ENCODE measurements at places on chromosomes 12 and 14.

- DNase-seq, result no peak
These were observed 3.1 kb downstream of the MAP3K12 start for GRCh38 chr12:53495903-53496751.

DNA sequence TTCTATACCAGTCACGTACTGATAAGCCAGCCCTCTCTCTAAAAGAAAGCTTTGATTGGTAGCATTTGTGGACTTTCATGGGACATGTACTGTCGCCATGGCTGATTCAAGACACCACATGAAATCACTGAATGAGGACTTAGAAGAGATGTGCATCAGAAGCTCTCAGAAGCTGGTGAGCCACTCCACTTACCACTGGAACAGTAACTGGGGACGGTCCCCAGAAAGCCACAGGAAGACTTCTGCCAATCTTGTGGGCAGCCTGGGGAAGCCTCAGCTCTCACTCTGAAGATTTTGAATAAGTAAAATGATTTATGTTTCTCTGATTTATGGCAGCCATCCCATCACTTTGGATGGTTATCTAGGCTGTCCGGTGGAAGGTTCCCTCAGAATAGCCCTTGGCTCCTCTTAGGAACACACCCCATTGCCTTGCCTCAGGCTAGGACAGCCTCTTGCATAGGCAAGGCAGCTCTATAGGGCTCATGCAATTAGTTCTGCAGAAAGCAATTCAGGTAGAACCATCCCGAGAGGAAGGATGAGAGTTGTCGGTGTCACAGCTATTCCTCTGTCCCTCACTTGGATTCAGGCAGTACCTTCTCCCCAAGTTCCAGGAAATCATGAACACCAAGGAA, 9.8 kb downstream of the DHRS1 start:
- DNase-seq, result no peak

DNA sequence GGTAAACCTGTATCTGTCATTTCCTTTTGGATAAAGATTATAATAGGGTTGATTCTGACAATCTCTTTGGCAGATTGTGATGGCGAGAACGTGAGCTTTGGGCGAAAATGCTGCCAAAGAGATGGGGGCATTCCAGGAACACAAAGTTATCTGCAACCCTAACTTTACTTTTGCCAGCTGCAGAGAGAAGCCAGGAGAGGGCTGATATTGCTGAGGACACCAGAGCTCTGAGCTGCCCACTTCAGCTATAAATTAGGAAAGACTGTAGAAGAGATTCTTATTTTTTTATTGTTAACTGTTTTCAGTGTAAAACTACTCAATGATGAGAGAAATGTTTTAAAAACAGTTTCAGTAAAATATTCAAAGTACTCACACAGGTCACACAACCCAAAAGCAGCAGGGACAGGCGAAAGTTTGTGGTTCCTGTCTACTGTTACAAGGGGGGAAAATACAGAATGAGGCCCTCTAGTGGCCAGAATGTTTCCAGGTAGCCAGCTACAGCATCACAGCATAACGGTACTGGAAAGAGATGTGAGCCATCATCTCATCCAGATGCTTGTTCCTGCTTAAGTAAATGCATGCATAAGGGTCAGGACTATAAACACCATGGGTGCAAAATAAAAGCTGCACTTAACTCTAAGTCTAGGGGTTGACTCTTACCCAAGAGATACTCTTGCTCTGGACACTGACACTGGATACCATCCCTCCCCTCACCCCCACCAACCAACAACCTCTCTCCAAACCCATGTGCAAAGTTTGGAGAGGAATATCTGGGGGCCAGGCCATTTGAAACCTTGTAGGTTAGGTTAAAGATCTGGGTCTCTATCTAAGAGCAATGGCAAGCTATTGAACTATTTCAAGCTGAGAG, 498.4 kb downstream of the RMST start:
- DNase-seq, result no peak

DNA sequence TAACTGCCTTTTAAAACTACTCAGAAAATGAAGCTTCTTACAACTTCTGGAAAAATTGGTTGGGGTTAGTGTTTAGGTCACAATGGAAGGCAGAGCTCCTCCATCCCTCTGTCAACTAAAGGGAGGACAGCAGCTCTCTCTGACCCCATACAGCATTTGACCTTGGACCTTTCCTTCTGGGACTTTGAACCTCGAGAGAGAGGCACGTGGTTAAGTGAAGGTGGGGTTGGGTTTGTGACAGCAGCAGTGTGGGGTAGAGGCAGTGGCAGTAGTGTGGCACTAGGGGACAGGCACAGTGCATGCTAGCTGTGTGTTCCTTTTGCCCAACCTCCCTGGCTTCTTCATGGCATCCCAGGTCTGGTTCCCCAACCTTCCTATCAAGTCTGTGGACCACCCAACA, 9.4 kb upstream of the C12orf75 start:
- DNase-seq, result no peak

- DNase-seq, result no peak
These were observed 15.4 kb upstream of the TNS2 start for GRCh38 chr12:53034459-53034858.

GRCh38 chr12:102682366-102683289, 202.3 kb upstream of the IGF1 start:
- DNase-seq, result no peak

DNA sequence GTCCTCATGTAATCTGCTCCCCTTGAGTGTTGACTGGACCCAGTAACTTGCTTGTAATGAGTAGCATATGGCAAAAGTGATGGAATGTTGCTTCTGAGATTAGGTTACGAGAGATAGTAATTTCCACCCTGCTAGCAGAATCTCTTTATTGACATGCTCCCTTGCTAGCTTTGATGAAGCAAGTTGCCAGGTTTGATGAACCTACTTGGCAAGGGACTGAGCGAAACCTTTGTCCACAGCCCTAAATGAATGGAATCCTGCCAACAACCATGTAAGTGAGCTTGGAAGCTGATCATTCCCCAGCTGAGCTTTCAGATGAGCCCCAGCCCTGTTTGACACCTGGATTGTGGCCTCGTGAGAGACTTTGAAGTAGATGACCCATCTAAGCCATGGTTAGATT, 120.8 kb upstream of the PLXNC1 start:
- DNase-seq, result no peak

- DNase-seq, result no peak
These were observed 328.2 kb upstream of the NOVA1 start for GRCh38 chr14:26925876-26926584.

- no peak for DNase-seq
These were observed 37.6 kb downstream of the SINHCAF start for GRCh38 chr12:31288381-31288780.

- DNase-seq, result no peak
These were observed 637 bp downstream of the PTMS start for GRCh38 chr12:6766651-6767349.

DNA sequence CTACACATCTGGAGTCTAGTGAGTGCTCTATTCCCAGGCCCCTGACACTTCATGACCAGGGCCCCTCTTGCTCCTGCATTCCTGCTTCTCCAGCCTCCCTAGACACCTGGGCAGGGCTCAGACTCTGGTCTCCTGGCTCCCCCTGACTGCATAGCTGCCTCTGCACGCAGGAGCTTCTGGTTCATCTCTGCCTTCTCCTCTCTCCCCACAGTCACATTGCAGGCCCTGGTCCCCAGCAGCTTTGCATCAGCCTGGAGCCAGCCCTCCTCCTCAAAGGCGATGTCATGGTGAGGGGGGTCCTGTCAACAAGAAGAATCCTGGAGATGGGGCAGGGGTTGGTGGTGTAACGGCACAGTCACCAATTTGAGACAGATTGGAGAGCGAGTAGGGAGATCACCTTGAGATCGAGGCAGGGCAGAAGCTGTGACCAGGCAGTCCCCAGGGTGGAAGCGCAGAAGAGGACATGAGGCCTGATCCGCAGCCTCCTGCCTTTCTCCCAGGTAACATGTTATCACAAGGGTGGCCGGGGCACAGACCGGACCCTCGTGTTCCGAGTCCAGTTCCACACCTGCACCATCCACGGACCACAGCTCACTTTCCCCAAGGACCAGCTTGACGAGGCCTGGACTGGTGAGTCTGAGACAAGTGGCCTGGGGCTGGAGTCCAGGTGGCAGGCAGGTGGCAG, 8.1 kb downstream of the TNS2 start:
- DNase-seq, result no peak

DNA sequence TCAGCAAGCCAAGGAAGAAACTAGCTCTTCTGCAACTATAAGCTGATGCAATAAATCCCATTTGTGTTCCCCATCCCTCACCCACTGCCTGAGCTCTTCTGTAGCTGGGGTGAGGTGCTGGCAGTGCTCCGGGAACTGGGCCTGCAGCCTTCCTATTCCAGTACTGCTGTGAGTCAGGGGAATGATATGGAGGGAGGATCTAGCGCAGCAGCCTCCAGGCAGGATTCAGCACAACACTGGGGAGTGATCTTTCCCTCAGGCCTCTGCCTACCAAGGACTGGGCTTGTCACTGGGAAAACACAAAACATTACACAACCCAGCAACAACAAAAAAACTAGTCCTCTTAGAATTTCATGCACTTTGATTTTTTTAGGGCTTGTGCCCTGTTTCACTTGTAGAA, 58.7 kb downstream of the ST8SIA1 start:
- DNase-seq, result no peak

DNA sequence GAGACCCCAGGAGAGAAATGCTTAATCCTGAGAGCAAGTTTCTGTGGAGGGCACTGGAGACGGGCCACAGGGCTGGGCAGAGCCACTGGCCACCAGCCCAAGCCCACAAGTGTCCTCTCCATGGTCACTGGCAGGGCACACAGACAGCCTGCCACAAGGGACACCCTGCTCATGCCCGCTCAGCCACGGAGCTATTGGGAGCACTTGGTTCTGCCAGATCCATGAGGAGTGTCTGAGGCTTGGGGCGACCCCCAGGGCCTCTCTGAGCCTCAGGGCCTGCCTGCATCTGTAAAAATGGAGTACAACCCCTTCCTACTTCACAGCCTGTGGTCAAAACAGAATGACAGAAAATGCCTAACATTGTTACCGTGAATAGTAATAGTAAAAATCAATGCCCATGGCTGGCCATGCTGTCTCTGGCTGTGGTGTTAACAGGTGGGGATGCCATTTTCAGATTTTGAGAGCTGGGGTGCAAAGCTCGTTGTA, 3.2 kb downstream of the PGF start:
- no peak for DNase-seq

DNA sequence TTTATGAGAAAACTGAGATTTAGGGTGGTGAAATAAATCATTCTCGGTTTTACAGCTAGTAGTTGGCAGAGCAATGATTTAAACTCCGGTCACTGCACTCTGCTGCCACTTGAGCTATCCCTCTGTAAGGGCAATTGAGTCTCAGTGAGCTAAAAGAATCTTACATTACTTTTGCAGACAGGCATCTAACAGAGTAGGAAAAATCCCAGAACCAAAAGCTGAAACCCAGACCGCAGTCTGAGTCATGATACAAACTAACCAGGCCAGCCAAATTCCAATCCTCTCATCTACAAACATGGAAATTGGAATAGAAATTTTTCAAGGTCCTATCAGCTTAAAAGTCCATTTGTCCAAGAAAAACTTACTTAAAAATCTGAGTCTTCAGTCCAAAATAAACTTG, 73.7 kb downstream of the ANKS1B start:
- DNase-seq, result no peak

DNA sequence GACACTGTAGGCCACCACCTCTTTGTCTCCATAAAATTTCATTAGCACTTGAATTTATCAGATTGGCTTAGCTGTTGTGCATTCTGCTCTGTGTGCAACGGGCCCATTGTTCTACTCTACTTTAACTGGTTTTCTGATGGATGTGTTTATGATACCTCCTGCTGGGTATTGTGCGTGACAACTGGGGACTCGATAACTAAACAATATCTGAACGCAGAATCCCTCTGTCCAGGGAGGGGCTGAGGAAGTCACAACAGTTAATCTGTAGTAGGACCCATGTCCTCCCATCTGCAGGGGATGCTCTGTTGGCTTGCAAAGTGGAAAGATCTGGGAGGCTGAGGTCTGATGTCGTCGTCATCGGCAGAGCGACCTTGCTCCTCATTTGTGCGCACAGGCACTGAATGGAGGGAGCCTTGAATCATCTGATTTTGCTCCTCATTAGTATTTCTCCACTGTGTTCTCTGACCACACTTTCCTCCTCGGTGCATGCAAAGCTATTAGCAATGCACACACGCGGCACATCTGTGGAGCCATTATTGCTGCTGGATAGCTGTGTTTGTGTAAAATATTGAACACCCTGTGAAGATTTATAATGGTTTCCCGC, 422.5 kb downstream of the NRXN3 start:
- DNase-seq, result no peak

DNA sequence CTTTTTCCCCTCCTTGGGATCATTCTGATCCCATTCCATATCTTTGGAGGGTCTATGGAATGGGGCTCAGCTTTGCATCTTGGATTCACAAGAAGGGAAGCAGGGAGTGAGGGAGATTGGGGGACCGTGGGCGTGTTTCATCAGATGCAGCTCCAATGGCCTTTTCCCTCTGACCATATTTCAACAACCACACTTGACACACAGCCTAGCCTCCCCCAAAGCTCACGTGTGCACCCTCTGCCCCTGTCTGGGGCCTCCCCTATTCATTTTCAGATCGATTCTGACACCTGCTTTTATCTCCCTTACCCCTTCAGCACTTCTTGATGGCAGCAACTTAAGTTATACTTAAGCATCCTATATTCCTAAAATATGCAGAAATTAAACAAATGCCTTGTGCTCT, 126.6 kb downstream of the CHST11 start:
- no peak for DNase-seq

GRCh38 chr14:60195179-60195810, 30.1 kb upstream of the DHRS7 start:
- no peak for DNase-seq

- no peak for DNase-seq
These were observed 368.7 kb upstream of the PRICKLE1 start for GRCh38 chr12:42958291-42958674.

DNA sequence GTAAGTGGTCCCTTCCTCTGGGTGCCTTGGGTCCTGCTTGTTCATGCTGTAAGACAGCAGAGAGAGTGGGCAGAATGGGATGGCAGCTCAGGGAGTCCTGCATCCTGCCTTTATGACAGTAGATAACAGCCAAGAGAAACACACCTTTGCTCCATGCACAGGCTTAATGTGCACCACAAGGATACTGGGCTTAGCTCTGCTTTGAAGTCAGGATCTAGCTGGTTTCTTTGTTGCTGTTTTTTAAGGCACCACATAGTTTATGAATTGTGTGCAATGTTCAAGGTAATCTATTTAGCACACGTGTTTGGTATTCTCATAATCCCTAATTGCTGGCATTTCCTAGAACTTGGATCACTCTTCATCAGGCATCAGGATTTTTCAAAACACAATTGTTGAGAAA, 239.5 kb upstream of the DCN start:
- DNase-seq, result no peak

DNA sequence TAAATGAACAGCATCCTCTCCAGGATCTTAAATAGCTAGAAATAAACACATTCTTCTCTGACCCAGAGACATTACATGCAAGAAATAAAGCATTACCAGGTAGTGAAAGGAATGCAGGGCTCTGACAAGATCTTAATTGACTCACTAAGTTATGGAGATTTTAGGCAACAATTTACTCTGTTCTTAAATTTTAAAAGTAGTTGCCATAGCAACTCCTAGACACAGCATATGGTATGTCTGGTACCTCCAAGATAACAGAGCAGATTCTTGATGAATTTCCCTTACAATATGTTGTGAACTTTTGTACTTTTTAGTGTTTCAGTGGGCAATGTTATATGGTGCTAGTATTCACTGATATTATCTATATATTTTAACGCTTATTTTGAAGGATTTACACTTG, 76.7 kb upstream of the G2E3 start:
- no peak for DNase-seq

All from stimulated activated CD4-positive, alpha-beta T cell treated with anti-CD3 and anti-CD28 coated beads, Interleukin-1b, Interleukin-23, amount 100 ng/mL, for 1 hour (primary cell).